ENCODE measurements at places on chromosomes 3 and 15.

DNA sequence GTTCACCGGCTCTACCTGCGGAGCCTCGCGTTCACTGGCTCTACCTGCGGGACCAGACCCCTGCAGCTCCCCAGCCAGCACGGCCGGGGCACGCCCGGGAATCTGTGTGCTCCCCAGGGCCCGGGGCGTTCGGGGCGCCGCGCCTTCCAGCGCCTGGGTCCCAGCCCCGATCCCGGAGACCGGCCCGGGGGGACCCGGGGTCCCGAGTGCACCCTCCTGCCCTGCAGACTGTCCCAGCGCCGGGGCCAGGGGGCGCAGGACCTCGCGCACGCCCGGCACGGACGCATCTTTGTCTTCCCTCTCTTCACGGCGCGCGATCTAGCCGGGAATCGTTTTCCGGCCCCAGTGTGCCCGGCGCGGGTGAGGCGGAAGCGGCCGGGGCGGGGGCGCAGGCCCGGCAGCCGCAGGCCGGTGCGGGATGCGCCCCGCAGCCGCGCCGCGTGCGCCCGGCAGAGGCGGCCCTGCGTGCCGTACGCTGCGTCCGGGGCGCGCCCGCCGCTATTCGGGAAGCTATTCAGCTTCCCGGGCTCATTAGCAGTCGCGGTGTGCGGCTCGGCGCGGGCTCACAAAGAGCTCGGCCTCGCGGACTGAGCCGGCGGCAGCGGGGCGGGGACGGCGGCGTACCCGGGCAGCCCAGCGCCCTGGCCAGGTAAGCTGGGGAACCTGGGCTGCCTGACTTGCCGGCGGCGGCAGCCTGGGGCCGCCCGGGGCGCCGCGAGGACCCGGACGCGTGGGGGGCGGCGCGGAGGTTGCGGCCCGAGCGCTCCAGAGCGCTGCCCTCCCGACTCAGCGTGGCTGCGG, at the start of gene APBA2:
Gene APBA2 (plus strand): TSS at position 345 of the 801 bp plus-strand sequence. CDS start 167,911 bp downstream, outside the sequence.
- DNase-seq, result peak; percentile 2

DNA sequence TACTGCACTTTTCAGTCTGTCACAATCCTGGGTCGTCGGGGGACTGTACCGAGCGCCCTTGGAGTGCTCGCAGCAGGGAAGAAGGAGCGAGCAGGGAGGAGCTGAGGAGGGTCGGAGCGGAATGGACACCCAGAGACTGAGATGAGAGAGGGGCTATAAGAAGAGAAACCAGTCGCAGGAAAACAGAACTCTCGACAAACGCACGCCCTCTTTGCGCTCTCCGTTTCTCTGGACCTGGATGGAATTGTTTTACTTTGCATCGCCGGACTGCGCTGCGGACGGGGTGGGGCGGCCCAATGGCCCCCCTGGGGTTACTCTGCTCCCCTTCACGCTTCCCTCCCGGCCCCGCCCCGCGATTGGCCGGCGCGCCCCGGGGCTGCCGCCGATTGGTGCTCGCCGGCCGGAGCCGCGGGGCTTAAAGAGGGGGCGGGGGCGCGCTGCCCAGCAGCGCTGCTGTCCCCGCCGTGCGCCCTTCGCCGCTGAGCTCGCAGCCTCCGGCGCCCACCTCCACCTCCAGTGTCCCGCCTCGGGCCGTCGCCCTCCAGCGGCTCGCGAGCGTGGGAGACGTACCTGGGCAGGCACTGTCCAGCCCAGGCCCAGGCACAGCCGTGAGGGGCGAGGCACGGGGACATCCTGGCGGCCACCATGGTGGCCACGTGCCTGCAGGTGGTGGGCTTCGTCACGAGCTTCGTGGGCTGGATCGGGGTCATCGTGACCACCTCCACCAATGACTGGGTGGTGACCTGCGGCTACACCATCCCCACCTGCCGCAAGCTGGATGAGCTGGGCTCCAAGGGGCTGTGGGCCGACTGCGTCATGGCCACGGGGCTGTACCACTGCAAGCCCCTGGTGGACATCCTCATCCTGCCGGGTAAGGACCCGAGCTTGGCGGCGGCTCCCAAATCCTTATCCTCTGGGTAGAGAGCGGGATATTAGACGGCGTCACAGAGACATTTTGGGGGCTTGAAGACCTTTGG, at the start of gene CLDN11:
Gene CLDN11 (plus strand): TSS at position 447 of the 977 bp plus-strand sequence. CDS start 199 bp downstream, at position 646.
- peak; percentile 80 for DNase-seq

DNA sequence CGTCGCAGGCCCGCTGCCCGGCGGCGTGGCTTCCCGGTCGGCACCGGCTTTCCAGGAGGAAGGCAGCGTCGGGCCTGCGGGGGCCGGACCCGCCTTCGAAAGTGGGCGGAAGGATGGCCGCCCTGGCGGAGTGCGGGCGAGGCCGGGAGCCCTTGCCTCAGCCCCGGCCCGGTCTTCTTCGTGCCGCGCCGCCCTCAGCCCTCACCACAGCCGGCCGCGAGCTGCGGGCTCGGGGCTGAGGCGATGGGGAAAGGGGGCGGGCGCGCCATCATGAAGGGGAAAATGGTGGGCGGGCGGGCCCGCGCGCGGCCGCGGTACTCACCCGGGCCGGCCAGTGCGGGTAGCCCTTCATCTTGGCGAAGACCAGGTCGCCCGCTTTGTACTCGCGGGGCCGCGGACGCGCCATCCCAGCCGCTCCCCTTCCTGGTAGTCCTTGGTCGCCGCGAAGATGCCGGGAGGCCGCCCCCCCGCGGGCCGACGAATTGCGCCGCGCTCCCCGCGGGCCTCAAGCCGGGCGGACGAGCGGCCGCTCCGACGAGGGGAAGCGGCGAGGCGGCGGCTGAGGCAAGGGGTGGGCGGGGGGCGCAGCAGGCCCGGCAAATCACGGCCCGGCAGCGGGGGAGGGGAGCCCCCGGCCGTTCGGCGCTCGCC, 489 bp downstream of the HDGFL3 start:
- peak; percentile 64 for DNase-seq

DNA sequence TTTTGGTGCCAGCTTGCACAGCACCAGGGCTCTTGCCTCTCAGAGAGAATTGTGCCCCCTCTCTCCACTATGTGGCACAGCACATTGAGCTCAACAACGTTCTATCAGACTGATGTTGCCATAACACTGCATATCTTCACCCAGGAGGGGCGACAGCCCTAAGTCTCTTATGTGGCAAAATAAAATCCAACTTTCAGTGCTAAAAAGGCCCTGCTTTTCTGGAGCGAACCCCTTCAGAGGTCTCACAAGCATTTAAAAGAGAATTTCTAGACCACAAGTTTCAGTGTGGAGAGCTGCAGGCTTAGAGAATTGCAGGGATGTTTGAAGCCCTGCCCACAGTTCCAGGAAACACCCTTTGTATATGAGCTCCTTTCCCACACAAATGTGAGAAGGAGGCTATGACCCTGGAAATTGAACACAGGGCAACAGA, 85.5 kb downstream of the LIPC start:
- DNase-seq, result no peak

DNA sequence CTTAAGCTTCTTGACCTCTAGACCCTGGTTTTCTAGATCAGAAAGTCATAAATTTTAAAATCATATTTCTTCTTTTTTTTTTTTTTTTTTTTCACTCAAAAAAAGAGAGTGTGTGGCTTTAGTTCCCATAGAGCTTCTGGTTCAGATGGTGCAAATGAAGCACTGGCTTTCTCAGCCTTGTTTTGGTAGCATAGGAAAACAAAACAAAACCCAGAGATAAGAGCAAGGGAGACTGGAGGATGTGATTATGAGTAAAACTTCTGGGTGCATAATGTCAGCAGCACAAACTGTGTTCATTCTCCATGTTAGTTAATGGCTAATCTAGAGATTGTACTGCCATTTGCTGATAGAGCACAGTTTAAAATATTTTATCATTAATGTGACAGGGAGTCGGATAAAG, 55.4 kb downstream of the RARB start:
- DNase-seq, result no peak

GRCh38 chr3:59082106-59082505, 32.3 kb upstream of the CFAP20DC start:
- DNase-seq, result no peak

- DNase-seq, result no peak
These were observed 121.6 kb upstream of the THRB start for GRCh38 chr3:24616110-24616829.

GRCh38 chr15:60835974-60836373, 357.0 kb upstream of the ICE2 start:
- DNase-seq, result no peak

DNA sequence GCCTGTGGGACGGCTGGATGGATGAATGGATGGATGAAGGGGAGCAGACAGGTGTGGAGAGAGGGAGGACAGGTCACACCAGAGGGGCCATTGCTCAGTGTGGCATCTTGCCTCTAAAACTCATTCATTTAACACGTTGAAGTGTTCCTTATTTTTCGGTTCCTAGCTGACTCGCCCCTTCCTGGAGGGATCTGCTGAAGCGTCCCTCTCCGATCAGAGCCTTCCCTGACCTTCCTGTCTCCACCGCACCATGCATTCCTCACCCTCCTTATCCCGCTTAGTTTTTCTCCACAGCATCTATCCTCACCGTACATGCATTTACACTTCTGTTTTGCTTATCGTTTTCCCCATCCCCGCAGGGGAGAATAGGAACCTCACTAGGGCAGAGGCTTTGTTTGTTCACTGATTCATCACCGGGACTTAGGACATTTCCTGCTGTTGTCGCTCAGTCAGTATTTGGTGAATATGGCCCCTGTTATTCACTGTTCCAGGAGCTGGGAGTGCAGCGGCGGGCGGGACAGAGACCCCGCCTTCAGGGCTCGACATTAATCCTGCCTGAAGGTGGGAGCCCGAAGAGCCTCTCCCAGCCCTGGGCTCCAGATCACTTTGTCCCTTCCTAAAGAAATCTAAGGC, 32.0 kb downstream of the FOXL2 start:
- DNase-seq, result peak; percentile 90

- DNase-seq, result peak; percentile 22
These were observed 61.6 kb downstream of the RAB7A start for GRCh38 chr3:128787256-128788253.

DNA sequence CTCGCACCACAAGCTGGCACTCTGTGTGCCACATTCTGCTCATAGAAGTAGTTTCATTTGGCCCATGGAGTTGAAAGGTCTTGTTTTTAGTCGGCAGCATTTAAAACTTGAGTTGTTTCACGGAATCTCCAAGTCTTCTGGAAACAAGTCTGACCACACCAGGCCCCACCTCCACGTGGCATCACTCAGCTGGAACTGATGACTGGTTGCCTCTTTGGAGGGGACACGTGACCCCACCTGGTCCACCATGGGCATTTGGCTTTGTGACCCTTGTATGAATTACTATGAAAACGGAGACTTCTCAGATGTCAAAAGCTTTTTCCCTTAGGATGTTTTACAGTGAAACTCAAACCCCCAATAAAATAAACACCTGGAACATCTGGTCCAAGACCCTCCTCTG, 74.9 kb downstream of the NTRK3 start:
- DNase-seq, result no peak

- peak; percentile 25 for DNase-seq
These were observed 27.3 kb downstream of the ALDH1L1 start for GRCh38 chr3:126152901-126153694.

DNA sequence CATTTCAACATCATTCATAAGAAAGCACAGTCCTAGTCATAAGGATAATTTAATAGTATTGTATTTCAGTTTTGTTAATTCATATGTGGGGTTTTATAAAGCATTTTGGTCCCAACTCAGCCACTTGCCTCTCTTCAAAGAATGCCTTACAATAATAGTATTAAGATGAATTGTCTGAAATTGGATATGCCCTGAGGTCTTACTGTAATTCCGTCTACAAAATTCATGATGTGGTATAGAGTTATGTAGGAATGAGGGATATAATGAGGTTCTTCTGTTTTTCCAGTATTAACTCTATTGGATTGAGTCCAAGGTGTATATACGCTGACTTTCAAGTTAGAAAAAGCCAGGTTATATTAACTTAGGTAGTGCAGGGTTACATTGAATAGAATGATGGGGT, 177.0 kb downstream of the GOLIM4 start:
- DNase-seq, result no peak

Data from NCI-H146 (cell line).